ENCODE measurements at places on chromosomes 5 and 9. TPM values are rescaled to one million over a fixed set of nuclear protein-coding genes. Genes with fewer than 3 reads are reported as not detected.

DNA sequence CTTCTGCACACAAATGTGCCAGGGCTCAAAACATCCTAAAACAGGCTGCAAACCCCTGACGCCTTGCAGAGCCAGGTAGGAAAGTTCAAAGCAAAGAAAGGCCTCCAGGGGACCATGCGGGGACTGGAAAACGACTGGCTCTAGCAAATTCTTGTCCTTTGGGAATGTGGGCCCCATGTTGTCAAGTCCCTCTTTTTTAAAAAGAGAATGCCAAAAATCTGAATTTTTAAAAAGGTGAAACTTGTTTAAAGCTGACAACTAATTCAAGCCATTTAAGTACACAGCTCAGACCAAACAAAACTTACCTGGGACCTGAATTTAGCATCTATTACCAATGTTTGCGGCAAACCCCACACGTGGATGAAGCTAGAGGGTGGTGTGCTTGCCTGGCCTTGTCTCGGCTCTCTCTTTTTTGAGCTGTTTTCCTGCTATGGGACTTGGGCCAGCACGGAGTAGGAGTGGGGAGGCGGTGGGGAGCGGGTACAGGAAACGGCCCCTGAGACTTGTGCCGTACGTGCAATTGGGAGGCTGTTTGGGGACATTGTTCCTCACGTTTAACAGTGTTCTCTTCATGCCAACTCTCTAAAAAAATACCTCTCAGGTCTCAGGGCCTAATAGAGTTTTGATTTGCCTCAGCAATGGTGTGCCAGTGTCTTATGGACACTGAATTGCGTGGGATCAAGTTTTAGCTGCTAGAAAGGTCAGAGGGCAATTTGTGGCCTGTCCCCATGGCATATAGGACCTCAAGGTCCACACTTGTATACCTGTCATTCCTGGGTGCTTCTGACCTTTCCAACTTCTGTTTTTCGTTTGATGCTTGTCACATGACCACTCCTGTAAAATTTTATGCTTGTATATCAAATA, 15.1 kb upstream of the PHF19 start:
- no peak for DNase-seq

- no peak for DNase-seq
Observed at GRCh38 chr5:23591250-23591649, 83.8 kb downstream of the PRDM9 start.

BARHL1 gene
- not detected for total RNA-seq

PCDHGA8 gene
- 1.9 TPM for total RNA-seq
